ENCODE measurements at places on chromosomes 5 and 9.

DNA sequence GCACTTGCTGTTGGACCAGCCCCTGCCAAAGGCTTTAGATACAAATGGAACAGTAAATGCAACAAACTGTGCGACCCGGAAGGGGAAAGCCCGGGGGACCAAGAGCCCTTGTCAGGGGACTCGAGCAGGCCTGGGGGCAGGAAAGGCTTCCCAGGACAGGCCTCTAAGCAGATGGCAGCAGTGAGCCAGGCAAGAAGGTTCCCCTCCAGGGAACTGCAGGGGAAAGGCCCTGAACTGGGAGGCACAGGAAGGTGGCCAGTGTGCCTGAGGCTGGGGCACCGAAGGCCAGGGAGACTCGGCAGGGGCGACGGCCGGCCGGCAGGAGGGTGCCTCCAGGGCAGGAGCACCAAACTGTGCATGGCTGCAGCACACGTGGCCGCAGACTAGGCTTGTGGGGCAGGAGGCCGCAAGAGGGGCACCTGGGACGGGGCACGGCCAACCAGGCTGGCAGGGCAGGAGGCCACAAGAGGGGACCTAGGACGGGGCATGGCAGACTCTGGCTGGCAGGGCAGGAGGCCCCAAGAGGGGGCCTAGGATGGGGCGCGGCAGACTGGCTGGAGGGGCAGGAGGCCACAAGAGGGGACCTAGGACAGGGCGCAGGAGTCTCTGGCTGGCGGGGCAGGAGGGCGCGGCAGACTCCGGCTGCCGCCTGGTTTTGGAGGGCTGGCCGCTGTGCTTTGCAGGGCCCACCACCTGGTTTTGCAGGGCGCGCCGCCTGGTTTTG lies 10.0 kb downstream of the VAV2 start:
- DNase-seq: no peak

GRCh38 chr5:80919678-80920196 lies 40.4 kb upstream of the RASGRF2 start:
- no peak for DNase-seq

DNA sequence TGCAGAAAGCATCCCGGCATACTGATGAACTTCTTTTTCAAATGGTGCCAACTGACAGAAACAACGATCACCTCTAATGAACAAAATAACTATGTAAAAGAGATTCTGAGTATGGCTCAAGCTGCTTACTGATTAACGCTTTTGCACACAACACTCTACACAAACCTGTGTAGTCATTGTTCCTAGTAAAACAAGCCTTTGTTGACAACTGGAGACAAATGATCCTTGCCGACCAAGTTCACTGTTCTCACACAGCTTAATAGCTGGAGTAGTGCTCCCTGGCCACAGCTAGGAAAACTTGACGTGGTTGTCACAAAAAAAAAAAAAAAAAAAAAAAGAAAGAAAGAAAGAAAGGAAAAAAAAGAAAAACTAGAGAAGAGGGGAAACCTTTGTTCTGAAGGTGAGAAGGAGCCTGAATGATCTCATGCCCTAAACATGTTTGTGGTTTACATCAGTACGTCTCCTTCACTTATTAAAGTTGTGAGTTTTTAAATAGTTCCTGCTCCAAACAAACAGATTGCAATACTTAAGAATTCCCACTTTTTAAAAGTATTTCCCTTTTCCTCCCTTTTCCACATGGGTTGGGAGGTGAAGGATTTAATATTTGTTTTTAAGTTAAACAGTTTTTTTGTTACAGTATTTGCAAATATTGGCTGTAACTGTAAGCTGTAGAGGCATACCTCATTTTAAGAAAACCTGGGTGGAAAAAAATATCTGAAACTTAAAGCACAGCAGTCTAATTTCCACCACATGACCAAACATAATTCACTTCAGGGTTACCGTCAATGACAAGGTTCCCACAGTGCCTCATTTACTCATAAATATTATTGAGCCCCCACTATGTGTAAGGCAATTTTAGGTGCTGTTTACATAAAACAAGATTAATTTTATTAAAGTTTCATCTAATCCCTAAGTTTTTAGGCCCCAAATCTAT lies 63.7 kb downstream of the GLIS3 start:
- DNase-seq: no peak

GRCh38 chr5:36444582-36445418 lies 143.1 kb upstream of the RANBP3L start:
- DNase-seq: no peak

GRCh38 chr5:82097-82496 lies 9.9 kb upstream of the PLEKHG4B start:
- no peak for DNase-seq

DNA sequence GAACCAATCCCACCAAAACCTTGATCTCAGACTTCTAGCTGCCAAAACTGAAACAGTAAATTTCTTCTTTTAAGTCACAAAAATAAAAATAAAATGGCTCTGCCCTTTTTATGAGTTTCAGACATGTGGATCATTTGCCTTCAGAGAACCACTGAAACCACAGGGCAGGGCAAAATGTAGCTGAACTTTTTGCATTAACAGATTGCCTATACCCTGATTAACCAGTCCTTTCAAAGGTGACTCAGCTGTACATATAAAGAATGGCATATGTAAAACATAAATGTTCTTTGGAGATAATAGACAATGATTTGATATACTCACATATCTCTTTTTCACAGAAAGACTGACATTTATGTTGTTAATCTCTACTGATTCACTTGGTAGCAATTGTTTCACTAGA lies 187.1 kb upstream of the GRIN3A start:
- no peak for DNase-seq

DNA sequence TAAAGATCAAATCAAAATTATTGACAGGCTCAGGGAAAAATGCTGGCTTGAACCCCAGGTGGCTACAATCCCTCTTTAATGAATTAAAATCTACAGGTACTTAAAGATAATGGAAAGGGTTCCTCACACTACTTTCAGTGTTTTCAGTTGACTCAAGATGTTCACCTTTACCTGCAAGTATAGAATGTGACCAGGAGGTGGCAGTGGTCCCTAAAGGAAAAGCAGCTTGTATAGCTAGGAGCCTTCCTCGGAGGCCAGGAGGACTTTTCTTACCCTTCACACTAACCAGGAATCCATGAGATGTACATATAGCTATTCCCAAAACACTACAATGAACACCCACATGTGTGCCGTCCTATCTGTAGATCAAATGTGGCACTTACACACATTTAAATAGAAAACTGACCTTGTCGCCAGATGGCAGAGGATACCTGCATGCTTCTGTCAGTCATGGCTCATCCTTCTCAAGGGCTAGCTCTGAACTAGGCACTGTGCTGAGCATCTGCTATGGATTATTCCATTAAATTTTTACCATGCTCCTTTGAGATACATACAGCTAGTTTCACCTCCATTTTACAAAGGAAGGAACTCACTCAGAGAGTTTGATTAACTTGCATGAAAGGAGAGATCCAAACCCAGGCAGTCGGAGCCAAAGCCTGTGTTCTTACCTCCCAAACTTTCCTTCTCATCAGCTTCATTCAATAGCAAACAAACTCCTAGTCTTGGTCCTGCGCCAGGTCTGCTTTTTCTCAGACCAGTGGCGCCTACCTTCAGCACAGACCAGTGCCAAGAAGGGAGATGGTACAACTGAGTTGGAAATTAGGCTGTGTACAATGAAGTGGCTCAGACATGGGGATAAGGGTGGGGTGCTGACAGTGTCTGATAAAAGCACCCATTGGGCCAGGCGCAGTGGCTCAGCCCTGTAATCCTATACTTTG lies 24.5 kb downstream of the C9orf152 start:
- DNase-seq: no peak

DNA sequence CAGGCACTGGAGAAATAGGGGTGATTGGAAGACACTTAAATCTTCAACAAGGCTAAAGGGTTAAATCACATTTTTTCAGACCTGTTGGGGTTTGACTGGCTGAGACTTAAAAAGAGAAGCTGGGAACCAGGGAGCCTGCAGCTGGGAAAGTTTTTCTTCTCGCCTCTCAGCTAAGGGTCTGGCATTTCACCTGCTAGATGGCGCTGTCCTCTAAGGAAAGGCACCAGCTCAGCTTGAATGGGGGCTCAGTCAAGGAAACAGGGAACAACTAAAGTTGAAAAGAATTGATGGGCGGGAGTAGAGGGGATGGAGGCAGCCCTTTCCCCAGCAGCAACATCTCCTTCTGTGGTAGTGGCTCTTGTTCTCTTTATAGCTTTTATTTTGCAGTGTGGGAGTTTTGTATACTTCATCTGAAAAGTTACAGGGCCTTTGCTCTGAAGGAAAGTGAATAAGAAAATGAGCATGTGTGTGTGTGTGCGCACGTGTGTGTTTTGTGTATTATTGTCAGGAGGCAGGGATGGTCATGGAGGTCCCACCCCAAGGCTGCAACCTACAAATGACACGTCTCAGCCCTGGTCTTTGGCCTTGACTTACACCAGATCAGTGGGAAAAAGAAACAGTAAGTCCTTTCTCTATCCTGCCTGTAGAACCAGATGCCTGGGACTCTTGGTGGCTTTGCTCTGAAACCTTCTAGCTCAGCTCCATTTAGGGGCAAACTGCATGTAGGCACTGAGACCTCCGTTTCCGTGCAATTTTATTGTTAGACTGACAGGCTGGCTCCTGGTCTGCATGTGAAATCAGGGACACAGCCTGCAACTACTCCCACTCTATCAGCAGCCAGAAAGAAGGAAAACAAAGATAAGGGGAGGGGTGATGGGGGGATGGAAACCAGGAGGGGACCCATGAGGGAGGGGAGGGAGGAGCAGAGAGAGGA lies 316.2 kb upstream of the CLINT1 start:
- no peak for DNase-seq

DNA sequence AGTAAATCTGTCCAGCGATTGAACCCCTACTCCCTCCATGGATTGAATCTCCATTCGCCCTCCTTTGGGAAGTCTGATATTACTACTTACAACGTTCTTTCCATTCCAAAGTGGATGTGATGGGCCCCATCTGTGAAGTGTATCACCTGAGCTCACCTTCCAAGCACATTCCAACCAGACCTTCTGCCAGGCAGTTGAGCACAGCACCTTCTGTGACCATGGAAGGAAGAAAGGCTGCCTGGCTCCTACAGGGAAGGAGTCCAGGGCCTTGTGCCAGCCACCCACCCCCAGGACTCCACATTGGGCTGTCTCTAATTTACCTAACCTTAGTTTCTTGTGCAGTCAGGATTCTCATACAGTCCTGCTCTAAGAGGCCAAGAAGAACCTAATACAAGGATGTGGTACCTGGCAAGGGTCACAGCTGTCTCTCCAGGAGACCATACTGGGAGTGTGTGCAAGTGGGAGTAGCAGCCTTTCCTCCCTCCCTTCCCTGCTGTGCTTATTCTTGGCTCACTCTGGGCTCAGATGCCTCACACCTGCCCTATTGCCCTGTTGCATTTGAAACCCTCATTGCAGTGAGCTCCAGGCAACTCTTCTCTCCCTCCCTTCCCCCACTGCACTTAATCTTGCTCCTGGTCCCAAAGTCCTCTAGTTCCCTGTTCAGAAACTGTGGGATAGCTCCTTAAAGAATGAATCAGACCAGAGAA lies 116.1 kb downstream of the NRG2 start:
- DNase-seq: no peak

DNA sequence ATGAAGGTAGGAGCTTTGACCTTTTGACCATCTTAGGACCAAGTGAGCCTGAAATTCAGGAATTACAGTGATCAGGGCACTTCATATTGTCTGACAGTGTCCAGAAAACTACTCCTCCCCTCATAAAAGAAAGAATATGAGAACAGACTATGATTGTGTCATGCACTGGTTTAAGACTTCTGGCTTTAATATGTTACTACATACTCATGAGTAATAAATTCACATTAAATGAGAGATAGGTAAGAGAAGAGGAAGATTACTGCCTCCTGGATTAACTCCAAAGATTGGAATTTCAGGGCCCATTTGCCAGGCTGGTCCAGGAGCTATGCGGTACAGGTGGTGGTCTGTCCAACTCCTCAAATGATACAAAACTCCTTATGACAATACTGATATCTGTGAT lies 213.5 kb upstream of the ADRA1B start:
- no peak for DNase-seq

DNA sequence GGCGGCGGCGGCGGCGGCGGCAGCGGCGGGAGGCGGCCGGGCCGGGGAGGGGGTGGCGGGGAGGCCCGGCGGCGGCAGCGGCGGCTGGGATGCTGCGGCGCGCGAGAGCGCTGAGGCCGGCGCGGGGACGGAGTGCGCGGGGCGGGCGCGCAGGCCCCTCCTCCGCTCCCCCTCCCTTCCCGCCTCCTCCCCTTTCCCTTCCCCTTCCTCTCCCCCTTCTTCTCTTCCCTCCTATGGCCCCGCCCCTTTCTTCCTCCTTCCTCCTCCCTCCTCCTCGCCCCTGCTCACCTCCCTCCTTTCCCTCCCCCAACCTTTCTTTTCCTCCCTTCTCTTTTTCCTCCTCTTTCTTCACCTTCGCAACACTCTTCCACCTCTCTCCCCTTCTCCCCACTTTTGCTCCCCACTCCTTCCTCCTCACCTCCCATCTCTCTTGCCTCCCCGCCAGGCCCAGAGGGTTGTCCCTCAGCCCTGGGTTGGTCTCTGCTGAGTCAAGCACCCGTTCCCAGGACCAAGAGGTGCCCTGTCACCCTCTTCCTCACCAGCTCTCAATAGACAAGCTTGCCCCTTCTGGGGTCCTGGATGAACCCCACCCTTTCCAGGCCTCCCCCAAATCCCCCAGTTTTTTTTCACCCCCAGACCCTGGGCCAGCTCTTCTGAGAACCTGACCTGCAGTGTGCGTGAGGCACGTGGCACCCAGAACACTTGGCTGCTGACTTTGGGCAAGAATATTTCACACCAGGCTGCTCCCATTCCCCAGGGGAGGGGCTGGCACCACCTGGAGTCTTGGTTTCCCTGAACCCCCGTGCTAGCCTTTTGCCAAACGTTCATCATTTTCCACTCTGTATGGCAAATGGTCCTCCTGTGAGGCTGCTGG lies at the start of gene SEMA4D:
Gene SEMA4D (minus strand): TSS at position 136 of the 874 bp plus-strand sequence. CDS start 92,657 bp downstream, outside the sequence.
- DNase-seq: no peak

GRCh38 chr9:83535736-83536135 lies 2.5 kb downstream of the FRMD3 start:
- DNase-seq: no peak

- DNase-seq: no peak
Observed at GRCh38 chr5:68367287-68367686, 151.7 kb downstream of the PIK3R1 start.

DNA sequence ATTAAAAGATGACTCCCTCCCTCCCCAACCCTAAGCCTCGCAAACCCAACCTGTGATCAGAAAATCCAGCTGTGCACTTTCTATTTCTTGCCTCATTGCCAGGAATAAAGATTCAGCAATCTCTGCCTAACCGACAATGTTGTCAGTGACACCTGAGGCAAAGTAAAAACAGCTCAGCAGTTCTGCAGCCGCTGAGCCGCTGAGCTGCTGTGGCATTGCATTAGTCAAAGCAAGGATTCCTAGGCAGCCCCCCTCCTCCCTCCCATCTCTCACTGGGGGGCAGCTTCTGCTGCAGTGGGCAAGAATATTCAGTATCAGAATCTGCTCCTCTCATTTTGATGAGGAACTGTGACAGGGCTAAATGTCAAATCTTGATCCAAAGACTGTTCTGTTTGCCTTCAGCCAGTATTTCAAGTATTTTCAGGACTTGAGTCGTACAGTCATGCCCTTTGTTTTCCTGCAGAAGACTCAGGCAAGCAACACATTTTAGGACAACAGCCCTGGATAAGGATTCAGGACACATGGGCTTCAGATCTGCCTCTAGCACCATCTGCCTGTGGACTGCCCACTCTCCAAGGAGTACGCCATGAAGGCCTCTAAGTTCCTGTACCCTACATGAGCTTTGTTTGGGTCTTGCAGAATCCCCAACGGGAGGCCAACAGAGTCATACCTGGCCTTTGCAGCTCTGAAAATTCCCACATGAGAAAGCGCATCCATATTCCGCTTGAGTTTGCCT lies 41.1 kb upstream of the DAP start:
- no peak for DNase-seq

Data from stimulated activated CD8-positive, alpha-beta memory T cell treated with anti-CD3 and anti-CD28 coated beads, Interleukin-7, amount 100 ng/mL, for 1 hour (primary cell).